Airway epithelial cell (primary cell): ENCODE measurements at places on chromosomes 2 and 18. TPM values are rescaled to one million over a fixed set of nuclear protein-coding genes. Genes with fewer than 3 reads are reported as not detected.

Gene HOXD13
- not detected in 2 replicates for total RNA-seq

Gene AMER3
- total RNA-seq: not detected in 2 replicates

Gene ALPG
- total RNA-seq: not detected in 2 replicates

Gene TMEM247
- total RNA-seq: not detected in 2 replicates

Gene SRD5A2
- total RNA-seq: not detected in 2 replicates

Gene SERPINB2
- 205 and 218 TPM in 2 replicates for total RNA-seq

Gene KYNU
- 22.4 and 24.9 TPM in 2 replicates for total RNA-seq

Gene ANKRD62
- not detected in 2 replicates for total RNA-seq

Gene CCDC68
- total RNA-seq: 0.79 and 2.7 TPM in 2 replicates

Gene MLPH
- 3.8 and 7.8 TPM in 2 replicates for total RNA-seq

Gene MC5R
- total RNA-seq: not detected in 2 replicates
